ENCODE measurements at places on chromosomes 1 and 21. TPM values are rescaled to one million over a fixed set of nuclear protein-coding genes. Genes with fewer than 3 reads are reported as not detected.

LENEP gene
- total RNA-seq, result 6.0 TPM

LORICRIN gene
- total RNA-seq, result 0.44 TPM

HES2 gene
- total RNA-seq, result 1.2 TPM

TTC24 gene
- not detected for total RNA-seq

AXDND1 gene
- 1.8 TPM for total RNA-seq

NPHS2 gene
- total RNA-seq, result not detected

GCSAML gene
- 0.82 TPM for total RNA-seq

Data from camera-type eye (tissue), 1 donor.